Esophagus muscularis mucosa (tissue), 4 donors: ENCODE measurements at places on chromosomes 2 and 18. TPM values are rescaled to one million over a fixed set of nuclear protein-coding genes. Genes with fewer than 3 reads are reported as not detected.

GRCh38 chr2:152432206-152432653 is 97.3 kb downstream of the FMNL2 start:
- no peak for DNase-seq

- no peak for DNase-seq
Measured at GRCh38 chr2:151157000-151157735, 104.5 kb downstream of the RBM43 start.

DNA sequence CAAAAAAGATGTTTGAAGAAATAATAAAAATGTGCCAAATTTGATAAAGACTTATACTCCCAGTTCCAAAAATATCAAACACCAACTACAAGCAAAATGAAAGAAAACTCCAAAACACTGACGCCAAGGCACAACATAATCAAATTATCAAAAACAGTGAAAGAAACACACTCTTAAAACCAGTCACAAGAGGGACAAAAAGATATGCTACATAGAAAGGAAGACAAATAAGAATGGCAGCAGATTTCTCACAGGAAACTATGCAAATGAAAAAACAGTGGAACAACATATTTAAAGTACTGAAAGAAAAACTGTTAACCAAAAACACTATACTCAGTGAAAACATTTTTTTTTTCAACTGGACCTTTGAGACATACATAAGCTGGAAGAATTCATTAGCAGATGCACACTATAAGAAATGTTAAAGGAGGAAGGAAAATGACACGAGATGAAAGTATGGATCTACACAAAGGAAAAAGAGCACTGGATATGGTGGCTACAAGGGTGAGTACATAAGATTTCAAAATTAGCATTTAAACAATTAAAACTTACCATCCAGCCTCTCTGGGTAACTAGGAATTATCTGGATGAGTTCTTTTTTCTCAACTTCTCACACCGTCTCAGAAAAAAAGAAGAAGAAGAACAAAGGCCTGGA is 94.0 kb upstream of the ACVR1C start:
- DNase-seq: no peak

GRCh38 chr2:230475143-230475542 is 59.1 kb downstream of the SP100 start:
- no peak for DNase-seq

DNA sequence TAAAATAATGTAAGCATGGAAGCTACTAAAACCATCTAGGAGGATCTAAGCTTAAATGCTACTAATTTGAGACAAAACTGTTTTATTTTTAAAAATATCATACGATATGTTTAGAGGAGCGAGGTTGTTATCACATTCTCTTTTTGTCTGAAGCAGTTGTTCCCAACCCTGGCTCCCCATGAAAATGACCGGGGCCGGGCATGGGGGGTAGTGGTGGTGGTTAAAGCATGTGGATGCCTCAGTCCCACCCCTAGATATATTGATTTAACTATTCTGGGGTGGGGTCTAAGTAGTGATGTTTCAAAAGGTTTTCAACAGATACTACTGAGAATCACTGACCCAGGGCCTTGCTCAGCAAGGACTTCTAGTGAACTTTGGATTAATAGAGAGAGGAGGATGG is 359.8 kb downstream of the ALK start:
- DNase-seq: peak; percentile 24

- no peak for DNase-seq
Measured at GRCh38 chr2:237867465-237867864, 8.0 kb downstream of the RAMP1 start.

DNA sequence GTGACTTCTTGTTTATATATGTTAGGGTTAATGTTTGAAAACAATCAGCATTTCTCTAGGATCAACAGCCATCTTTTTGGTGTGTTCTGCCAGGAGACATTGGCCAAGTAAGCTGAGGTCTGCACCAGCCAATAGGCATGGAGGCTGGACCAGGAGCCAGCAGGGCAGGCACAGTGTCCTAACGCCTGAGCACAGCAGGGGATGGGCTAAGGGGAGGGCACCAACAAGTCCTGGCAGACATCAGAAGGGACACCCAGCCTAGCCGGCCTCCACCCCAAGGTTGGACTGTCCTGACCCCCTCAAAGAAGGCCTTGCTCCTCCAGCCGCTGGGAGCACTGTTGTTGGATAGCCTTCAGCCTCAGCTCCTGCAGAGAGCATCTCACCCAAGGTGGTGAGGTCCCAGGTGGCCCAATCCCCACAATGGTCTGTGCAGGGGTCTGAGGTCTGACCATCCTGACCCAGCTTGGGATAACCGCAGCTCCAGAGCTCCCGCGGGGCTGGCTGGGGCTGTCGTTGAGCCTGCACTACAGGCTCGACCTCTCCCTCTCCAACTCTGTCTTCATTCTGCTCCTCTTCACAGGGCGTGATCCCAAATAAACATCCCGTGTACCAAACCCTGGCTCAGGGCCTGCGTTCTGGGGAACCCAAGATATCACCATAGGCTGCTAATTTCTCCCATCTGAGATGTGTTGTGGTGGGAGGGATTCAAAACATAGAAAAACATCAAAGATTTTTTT is 8.1 kb downstream of the TEX44 start:
- no peak for DNase-seq

SERPINB2 gene
- total RNA-seq: 24.5 TPM

GALM gene
- 14.6 TPM for total RNA-seq
